ENCODE measurements at places on chromosomes 11 and 22.

- DNase-seq: no peak
These were observed 609.5 kb downstream of the NELL1 start for GRCh38 chr11:21278840-21279239.

GRCh38 chr11:115067471-115067870, 389.1 kb downstream of the NXPE2 start:
- no peak for DNase-seq

DNA sequence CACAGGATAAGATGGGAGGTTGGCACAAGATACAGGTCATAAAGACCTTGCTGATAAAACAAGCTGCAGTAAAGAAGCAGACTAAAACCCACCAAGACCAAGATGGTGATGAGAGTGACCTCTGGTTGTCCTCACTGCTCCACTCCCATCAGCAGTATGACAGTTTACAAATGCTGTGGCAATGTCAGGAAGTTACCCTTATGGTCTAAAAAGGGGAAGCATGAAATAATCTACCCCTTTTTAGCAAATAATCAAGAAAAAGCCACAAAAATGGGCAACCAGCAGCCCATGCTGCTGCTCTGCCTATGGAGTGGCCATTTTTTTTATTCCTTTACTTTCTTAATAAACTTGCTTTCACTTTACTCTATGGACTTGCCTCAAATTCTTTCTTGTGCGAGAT, 8.7 kb upstream of the PIWIL4 start:
- DNase-seq: no peak

- DNase-seq: no peak
These were observed 26.1 kb upstream of the KRTAP5-6 start for GRCh38 chr11:1670905-1671371.

DNA sequence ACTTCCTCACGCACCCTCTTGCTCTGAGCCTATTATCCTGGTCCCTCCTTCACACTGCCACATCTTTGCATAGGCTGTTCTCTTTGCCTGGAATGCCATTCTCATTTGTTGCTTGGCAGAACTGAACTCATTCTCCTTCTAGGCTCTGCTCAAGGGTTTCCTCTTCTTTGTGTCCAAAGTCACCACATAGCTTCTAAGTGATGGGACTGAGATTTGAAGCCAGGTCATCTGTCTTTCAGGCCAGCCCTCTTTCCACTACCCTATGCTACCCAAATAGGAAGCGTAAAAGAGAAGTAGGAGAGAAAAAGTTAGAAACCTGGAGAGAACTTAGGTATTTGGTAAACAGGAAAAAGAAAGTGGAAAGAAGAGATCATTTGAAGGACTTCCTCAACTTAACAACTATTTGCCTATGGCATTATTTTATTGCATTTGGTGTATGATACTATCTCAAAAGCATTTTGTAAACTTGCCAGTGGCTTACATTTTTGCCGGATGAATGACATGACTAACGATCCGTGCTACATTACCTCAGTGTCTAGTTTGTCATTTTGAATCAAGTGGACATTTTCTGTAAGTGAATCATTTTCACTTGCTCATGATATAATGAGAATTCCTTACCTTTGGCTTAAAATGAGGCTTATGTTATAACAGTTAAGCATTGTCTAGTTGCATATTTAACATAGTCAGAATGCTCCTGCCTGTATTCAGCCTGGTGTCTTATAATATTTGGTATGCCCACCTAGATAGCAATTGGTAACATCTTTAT, 18.5 kb downstream of the NF2 start:
- DNase-seq: no peak

DNA sequence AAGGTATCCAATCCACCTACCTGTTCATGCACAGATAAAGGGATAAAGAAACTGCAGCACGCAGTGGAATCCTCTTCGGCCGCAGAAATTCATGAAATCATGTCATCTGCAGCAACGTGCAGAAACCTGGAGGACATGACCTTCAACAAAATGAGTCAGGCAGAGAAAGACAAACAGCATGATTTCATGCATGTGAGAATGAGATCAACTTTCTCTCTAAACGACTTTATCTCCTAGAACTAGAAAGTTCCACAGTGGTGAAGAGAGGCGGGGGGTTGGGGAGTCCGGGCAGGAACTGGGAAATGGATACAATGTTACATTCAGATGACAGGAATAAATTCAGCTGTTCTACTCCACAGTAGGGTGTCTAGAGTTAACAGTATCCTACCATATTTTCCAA, 9.9 kb downstream of the RGL4 start:
- no peak for DNase-seq

- DNase-seq: peak; percentile 74
These were observed at the start of gene PACS1 for GRCh38 chr11:66069715-66070603. PACS1 (plus strand) TSS chr11:66070272; CDS start chr11:66070487, 215 bp downstream.

DNA sequence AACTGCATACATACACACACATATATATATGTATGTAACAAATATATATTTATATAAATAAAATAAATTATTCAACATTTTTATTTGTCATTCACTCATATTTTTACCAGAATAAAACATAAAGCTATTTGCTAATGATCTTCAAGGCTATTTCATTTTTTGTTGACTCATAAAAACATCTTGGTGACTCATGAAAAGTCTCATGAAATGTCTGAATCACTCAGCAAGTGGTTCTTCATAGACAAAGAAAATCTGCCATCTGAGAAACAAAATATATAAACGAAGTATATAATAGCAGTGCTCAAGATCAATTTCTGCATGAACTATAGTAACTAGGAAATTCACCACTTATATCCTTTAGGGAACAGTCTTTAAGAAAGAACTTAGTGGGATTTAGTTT, 764.8 kb upstream of the FAT3 start:
- DNase-seq: no peak

GRCh38 chr11:121391914-121392313, 60.2 kb upstream of the SORL1 start:
- no peak for DNase-seq

- no peak for DNase-seq
These were observed 28.6 kb upstream of the PANX2 start for GRCh38 chr22:50141891-50142363.

- DNase-seq: no peak
These were observed 702 bp upstream of the KCNJ4 start for GRCh38 chr22:38455530-38456271.

DNA sequence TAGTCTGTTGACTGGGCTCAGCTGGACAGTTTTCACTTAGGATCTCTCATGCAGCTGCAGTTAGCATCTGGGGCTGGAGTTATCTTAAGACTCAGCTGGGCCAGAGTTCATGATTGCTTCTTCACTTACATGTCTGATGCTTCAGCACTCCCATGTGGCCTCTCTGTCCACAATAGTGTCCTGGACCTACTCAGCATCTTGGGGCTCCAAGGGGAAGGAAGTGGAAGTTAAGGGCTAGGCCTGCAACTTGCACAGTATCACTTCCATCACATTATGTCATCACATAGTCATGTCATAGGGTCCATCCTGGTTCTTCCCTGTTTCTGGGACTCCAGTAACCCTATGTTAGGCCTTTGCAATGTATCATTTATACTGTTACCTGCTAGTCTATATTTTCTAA, 115.9 kb downstream of the C11orf65 start:
- no peak for DNase-seq

DNA sequence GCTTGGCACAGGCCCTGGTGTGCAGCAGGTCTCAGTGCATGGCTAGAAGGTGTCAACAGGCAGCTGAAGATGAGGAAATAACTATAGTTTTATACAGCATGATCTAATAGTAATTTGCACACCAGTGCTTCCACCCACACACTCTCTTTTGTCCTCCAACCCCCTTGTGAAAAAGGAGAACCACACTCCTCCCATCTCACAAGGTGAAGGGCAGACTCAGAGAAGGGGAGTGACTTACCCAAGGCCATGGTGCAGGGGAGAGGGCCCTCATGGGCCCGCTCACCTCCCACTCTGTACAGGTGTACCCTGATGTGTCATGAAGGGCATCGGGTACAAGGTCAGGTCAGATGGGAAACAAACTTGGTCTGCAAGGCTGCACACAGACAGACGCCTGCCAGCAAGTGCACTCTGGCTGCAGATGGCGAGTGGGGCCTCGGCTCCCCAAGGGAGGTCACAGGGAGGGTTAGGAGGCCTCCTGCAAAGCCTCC, 53.4 kb downstream of the DGCR2 start:
- no peak for DNase-seq

Measured in central memory CD4-positive, alpha-beta T cell (primary cell).